GM12892 (cell line): ENCODE measurements at places on chromosomes 13 and 19.

- DNase-seq, result no peak
These were observed 154.3 kb downstream of the LMO7 start for GRCh38 chr13:75790198-75790970.

GRCh38 chr19:6457958-6458694 is 1.5 kb downstream of the SLC25A23 start:
- no peak for DNase-seq

GRCh38 chr19:38006361-38007045 is 99.5 kb downstream of the SIPA1L3 start:
- no peak for DNase-seq

GRCh38 chr19:35860818-35861639 is 4.3 kb downstream of the KIRREL2 start:
- DNase-seq, result no peak

DNA sequence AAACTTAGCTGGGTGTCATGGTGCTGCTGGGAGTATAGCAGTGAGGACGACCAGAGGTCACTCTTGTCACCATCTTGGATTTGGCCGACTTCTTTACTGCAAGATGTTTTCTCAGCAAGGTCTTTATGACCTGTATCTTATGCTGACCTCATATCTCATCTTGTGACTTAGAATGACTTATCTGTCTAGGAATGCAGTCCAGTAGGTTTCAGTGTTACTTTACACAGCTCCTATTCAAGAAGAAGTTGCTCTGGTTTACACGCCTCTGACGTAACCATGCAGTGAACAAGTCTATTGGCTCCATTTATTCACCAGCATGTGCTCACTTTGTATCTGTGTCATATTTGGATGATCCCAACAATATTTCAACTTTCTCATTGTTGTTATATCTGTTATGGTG is 26.7 kb downstream of the ZNF850 start:
- no peak for DNase-seq

- DNase-seq, result no peak
These were observed 150.7 kb upstream of the WASF3 start for GRCh38 chr13:26406791-26407190.

GRCh38 chr13:51271528-51272085 is 49.4 kb downstream of the FAM124A start:
- no peak for DNase-seq

DNA sequence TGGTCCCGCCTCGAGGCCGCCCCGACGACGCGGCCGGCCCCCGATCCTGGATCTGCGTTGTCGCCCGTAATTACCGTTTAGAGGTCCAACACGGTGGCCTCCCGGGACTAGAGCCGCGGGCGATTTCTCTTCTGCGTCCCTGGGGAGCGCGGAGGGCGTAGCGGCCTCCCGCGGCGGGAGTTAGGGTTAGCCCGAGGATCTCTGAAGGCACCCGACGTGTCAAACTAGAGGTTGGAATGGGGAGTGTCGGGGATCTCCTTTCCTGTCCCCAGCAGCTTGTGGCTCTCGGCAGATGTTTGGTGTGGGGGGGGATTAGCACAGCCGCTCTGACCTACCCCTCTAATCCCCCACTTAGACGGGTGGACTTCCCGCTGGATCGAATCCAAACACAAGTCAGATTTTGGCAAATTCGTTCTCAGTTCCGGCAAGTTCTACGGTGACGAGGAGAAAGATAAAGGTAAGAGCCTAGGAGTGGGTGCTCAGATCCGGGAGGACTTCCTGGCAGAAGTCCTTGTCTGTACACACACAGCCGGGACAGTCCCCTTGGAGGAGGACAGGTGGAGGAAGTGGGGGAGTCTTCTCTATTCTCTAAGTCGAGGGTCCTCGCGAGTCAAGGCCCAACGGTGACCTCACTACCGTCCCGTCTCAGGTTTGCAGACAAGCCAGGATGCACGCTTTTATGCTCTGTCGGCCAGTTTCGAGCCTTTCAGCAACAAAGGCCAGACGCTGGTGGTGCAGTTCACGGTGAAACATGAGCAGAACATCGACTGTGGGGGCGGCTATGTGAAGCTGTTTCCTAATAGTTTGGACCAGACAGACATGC is 581 bp downstream of the CALR start:
- no peak for DNase-seq

- DNase-seq, result no peak
These were observed 7.0 kb upstream of the ZFP36 start for GRCh38 chr19:39399668-39400050.

- no peak for DNase-seq
These were observed 906.3 kb downstream of the PCDH9 start for GRCh38 chr13:66323745-66324347.

DNA sequence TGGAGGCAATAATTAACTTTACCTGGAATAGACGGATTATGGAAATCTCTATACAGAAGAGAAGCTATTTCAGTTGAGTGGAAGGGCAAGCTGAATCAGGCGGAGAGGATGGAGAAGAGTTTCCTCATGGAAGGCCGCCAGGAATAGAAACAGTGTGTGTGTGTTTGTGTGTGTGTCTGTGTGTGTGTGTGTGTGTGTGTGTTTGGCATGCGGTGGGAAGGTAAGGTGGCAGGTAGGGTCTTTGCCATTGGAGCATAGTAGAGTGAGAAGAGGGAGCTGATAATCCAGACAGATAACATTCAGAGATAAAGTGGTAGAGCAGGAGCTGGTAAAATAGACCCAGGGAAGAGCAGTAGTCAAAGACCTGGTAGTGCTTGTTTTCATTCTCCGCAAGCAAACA is 9.2 kb upstream of the HS6ST3 start:
- no peak for DNase-seq

- DNase-seq, result no peak
These were observed 68.4 kb downstream of the F2RL3 start for GRCh38 chr19:16957151-16957701.

DNA sequence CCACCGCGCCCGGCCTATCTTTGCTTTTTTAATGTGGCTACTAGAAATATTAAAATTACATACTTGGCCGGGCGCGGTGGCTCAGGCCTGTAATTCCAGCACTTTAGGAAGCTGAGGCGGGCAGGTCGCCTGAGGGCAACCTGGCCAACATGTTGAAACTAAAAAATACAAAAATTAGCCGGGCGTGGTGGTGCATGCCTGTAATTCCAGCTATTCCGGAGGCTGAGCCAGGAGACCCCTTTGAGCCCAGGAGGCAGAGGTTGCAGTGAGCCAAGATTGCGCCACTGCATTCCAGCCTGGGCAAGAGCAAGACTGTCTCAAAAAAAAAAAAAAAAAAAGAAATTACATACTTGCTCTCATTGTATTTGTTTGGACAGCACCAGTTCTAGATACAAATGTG is 34.8 kb upstream of the DPRX start:
- DNase-seq, result no peak

- no peak for DNase-seq
These were observed 35.8 kb downstream of the SMAD9 start for GRCh38 chr13:36884235-36884634.

GRCh38 chr19:4367781-4368127 is 24.4 kb downstream of the MPND start:
- no peak for DNase-seq

GRCh38 chr13:98175043-98175442 is 2.0 kb downstream of the RNF113B start:
- DNase-seq, result no peak

GRCh38 chr13:23330356-23330755 is 103.1 kb downstream of the SACS start:
- DNase-seq, result no peak

DNA sequence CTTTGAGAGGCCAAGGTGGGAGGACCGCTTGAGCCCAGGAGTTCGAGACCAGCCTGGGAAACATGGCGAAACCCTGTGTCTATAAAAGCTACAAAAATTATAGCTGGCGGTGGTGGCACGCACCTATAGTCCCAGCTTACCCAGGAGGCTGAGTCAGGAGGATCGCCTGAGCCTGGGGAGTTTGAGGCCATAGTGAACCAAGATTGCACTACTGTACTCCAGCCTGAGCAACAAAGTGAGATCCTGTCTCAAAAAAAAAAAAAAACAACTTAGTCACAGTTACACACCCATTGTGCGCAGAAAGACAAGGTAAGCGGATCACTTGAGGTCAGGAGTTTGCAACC is 728 bp upstream of the DENND1C start:
- DNase-seq, result no peak

DNA sequence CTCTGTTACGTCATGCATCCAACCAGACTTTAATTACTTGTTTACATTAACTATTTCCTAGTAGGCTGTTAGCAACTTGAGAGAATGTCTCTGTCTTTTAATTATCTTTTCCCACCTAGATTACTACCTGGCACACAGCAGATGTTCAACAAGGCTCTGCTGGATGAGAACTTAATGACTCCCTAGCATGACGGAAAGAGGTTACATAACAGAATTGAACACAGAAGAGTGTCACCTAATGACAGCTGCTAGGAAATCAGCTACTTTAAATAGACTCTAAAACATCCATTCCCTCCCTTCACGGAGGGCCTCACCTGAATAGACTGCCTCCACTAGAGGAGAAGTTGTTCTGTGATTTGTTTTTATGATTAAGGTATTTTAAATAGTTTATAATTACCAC is 110.8 kb downstream of the TEX29 start:
- DNase-seq, result no peak

GRCh38 chr19:55160128-55160985 is 2.8 kb upstream of the TNNI3 start:
- peak; percentile 97 for DNase-seq

- no peak for DNase-seq
These were observed 166.1 kb upstream of the MYO16 start for GRCh38 chr13:108463340-108463739.
